ENCODE measurements at places on chromosomes 16 and 17. TPM values are rescaled to one million over a fixed set of nuclear protein-coding genes. Genes with fewer than 3 reads are reported as not detected.

ACBD4 gene
- 43.4 TPM for total RNA-seq

FBXO39 gene
- not detected for total RNA-seq

DNA sequence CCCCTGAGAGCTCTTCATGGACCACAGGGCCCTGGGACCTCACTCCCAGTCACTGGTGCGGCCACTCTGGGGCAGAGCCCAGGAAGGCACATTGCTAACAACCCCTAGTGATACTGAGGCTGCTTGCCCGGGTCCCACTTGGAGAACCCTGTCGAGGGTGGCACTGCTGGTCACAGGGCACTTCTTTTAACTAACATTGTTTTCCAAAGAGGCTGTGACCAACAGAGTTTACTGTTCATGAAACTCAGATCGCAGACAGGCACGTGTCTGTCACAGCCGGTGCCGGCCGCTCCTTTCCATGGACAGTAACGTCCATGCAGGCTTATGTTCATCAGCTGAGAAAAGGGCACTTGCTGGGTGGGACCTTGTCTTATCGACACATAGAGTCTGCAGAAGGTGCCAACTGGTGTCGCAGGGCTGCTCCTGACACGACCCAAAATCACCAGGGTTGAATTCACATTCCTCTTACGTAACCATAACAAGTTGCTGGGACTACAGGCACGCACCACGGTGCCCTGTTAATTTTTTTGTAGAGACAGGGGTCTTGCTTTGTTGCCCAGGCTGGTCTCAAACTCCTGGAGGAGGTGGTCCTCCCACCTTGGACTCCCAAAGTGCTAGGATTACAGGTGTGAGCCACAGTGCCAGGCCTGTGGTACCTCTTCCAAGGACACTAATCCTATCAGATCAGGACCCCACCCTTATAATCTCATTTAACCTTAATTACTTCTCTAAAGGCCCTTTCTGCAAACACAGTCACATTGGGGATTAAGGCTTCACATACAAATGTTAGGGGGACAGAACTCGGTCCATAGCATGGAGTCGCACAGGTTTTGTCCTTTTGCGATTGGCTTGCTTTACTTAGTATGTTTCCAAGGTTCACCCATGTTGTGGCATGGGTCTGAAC lies 1.2 kb upstream of the ZC3H18 start:
- H3K4me1 ChIP-seq: peaks cover 22% of the 10 kb centered on the region
- H3K27me3 ChIP-seq: no peaks in the 10 kb centered on the region
- H3K4me3 ChIP-seq: peak overlapping the region; percentile 33
- peak overlapping the region; percentile 90 for H3K27ac ChIP-seq
- H3K36me3 ChIP-seq: no peaks in the 10 kb centered on the region

DNA sequence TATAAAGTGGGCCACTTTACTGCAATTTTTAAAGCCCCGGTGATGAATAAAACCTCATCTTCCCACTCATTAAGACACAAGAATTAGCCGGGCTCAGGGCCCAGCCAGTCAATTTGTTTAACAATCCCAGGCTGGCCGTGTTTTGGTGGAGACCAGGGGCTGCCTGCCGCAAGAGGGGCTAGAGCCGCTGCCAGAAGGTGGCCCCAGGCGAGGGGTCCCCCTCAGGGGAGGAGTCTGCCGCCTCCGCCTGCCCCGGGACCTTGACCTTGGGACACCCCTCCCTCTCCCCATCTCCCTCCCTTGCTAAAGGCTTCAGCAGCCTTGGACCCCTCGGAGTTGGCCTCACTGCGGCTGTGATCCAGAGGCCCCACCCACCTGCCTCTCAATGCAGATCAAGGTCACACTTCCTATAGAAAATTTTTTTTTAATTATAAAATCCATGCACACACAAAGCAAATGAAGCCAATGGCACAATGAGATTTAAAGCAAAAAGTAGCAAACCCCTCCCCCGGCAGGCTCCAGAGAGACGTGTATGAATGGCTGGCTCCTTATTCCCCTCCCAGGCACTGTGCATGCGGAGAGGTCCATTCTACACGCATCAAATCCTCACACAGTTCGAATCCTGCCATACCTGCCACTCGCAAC lies 23.0 kb upstream of the SLC38A10 start:
- H3K27ac ChIP-seq: no peak overlapping the region
- H3K4me1 ChIP-seq: no peaks in the 10 kb centered on the region
- no peak overlapping the region for H3K4me3 ChIP-seq
- H3K27me3 ChIP-seq: no peaks in the 10 kb centered on the region
- DNase-seq: no peak

GRCh38 chr17:29357821-29358232 lies 32.3 kb upstream of the TAOK1 start:
- H3K36me3 ChIP-seq: no peaks in the 10 kb centered on the region
- no peak for DNase-seq
- H3K4me3 ChIP-seq: no peak overlapping the region
- H3K27me3 ChIP-seq: no peaks in the 10 kb centered on the region

DNA sequence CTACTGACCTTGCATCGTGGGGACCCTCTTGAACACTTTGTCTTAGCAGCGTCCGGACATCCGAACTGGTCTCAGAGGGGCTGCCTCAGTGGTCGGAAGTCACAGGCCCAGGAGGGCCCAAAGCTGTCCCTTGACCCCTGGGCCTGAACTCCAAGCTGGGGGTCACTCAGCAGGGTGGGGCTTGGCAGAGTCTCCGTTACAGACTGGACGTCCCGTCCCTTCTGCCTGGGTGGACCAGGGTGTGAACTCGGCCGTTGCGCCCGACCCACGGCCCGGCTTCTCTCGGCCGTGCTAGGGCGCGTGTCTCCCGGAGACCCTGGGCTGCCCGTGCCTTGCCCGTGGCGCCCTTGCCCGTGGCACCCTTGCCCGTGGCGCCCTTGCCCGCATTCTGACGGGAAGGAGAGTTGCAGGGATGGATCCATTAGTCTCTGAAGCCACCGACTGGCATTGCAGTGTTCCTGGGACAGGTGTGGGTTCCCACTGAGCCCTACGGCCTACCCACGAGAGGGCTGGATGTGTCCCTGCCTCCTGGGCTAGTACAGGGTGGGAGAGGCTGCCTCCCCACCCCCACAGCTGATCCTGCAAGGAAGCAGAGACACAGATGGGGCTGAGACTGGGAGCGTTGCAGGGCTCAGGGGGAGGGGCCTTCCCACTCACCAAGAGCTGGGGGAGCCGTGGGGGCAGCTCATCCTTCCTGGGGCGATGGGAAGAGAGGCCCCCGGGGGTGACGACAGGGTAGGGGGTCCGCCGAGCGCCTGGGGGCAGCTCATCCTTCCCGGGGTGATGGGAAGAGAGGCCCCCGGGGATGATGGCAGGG lies 4.9 kb downstream of the CACNA1H start:
- DNase-seq: no peak
- H3K4me1 ChIP-seq: peaks cover 59% of the 10 kb centered on the region
- H3K4me3 ChIP-seq: no peak overlapping the region

DNA sequence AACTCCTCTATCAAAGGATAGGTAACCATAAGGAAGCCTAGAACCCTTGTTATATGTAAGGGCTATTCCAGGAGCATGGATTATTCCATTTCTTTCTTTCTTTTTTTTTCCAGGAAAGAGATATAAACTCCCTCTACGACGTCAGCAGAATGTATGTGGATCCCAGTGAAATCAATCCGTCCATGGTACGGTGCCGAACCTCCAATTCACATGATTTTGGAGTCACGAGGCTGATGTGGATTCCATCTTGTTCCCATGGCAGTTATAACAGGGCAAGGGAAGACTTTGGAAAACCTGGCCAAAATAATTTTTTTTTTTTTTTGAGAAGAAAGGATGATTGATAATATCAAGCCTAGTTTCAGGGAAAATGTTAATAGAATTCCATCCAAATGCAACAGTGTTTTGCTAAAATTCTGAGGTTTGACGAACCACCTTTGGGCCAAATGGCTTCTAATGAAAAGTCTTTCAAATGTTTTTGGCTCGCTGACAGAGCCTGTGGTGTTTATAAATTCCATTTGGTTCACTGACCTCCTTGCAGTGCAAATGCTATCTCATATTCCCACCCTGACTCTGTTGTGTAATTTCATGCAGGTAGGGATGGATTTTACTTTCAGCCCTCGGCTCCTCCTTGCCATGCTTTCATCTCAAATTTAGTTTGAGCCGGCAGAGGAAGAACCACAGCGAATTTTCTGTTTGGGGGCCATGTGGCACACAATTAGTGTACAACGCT lies 90.0 kb downstream of the SDR42E1 start:
- no peaks in the 10 kb centered on the region for H3K27me3 ChIP-seq
- H3K4me3 ChIP-seq: no peak overlapping the region
- DNase-seq: no peak

- H3K27me3 ChIP-seq: peaks cover 13% of the 10 kb centered on the region
- H3K4me1 ChIP-seq: no peaks in the 10 kb centered on the region
- no peak overlapping the region for H3K27ac ChIP-seq
- no peak for DNase-seq
- H3K36me3 ChIP-seq: no peaks in the 10 kb centered on the region
Measured at GRCh38 chr16:88196471-88197400, 186.0 kb upstream of the ZNF469 start.

GRCh38 chr17:68748381-68748780 lies 147.2 kb upstream of the FAM20A start:
- H3K27ac ChIP-seq: no peak overlapping the region
- no peaks in the 10 kb centered on the region for H3K4me1 ChIP-seq
- H3K4me3 ChIP-seq: no peak overlapping the region
- DNase-seq: no peak

- no peak for DNase-seq
- H3K27ac ChIP-seq: no peak overlapping the region
- H3K4me3 ChIP-seq: no peak overlapping the region
Measured at GRCh38 chr16:2186064-2186463, 10.3 kb downstream of the CASKIN1 start.

GRCh38 chr16:84475643-84476240 lies 28.7 kb downstream of the MEAK7 start:
- no peaks in the 10 kb centered on the region for H3K4me1 ChIP-seq
- H3K4me3 ChIP-seq: no peak overlapping the region
- no peak overlapping the region for H3K27ac ChIP-seq
- DNase-seq: no peak
- H3K36me3 ChIP-seq: no peaks in the 10 kb centered on the region

- no peaks in the 10 kb centered on the region for H3K36me3 ChIP-seq
- peak overlapping the region; percentile 93 for H3K27ac ChIP-seq
- H3K27me3 ChIP-seq: no peaks in the 10 kb centered on the region
- H3K4me3 ChIP-seq: no peak overlapping the region
Measured at GRCh38 chr17:8158267-8159031, 4.3 kb downstream of the VAMP2 start.

- H3K27ac ChIP-seq: no peak overlapping the region
- peaks cover 6% of the 10 kb centered on the region for H3K27me3 ChIP-seq
- H3K4me1 ChIP-seq: peaks cover 12% of the 10 kb centered on the region
- no peak overlapping the region for H3K4me3 ChIP-seq
Measured at GRCh38 chr17:44351464-44351863, 6.4 kb downstream of the GRN start.

- H3K27ac ChIP-seq: no peak overlapping the region
- DNase-seq: no peak
- H3K27me3 ChIP-seq: no peaks in the 10 kb centered on the region
- no peaks in the 10 kb centered on the region for H3K36me3 ChIP-seq
- no peak overlapping the region for H3K4me3 ChIP-seq
Measured at GRCh38 chr16:55012362-55012761, 81.7 kb downstream of the IRX5 start.

DNA sequence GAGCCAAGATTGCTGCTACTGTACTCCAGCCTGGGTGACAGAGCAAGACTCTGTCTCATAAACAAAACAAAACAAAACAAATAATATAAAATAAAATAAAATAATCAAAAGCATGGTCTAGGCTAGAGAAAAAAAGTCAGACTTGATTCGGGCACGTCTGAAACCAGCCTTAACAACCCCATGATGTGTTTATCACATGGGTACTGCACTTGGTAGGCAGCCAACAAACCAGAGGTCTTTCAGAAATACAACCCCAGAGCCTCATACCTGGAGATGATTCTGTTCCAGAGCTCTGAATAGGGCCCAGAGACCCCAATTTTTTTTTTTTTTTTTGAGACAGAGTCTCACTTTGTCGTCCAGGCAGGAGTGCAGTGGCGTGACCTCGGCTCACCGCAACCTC lies 9.6 kb upstream of the HAPSTR1 start:
- H3K4me3 ChIP-seq: no peak overlapping the region
- no peaks in the 10 kb centered on the region for H3K27me3 ChIP-seq
- no peaks in the 10 kb centered on the region for H3K4me1 ChIP-seq
- DNase-seq: no peak
- H3K36me3 ChIP-seq: no peaks in the 10 kb centered on the region
- no peak overlapping the region for H3K27ac ChIP-seq

DNA sequence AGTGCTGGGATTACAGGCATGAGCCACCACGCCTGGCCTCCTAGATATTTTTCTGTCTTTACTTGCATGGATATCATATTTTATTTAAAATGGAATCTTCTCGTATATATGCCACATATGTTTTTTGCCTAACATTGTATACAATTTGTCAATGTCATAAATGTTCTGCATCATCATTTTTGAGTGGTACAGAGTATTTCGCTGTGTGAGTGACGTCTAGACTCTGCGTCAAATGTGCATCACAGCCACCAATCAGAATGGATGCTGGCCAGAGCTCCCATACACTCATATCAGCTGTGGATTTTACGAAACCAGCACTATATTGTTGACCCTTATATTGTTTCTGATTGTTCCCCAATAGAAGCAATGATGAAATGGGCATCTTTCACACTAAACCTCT lies 57.2 kb downstream of the ERCC4 start:
- DNase-seq: no peak
- no peaks in the 10 kb centered on the region for H3K27me3 ChIP-seq
- H3K4me1 ChIP-seq: no peaks in the 10 kb centered on the region
- no peaks in the 10 kb centered on the region for H3K36me3 ChIP-seq
- no peak overlapping the region for H3K4me3 ChIP-seq

- no peak overlapping the region for H3K27ac ChIP-seq
- no peak for DNase-seq
- H3K27me3 ChIP-seq: no peaks in the 10 kb centered on the region
Measured at GRCh38 chr16:2078096-2078495, 30.3 kb downstream of the TSC2 start.

DNA sequence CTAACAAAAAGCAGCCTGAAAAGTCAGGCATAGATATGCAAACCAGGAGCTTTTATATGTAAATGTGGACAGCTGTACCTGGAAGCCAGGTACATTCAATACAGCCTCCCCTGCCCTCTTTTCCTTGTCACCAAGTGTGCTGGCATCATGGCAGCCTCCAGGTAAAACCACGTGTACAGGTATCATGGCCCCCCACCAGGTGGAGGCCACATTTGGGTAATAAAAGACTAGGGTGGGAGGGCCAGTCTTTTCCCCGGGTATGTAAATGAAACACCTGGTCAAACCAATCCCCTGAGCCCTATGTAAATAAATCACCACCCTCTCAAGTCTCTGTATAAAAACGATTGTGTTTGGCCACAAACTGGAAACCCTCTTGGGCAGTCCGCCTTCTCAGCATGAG lies 226.4 kb upstream of the GOT2 start:
- H3K4me3 ChIP-seq: no peak overlapping the region
- H3K27ac ChIP-seq: no peak overlapping the region
- DNase-seq: no peak
- H3K27me3 ChIP-seq: no peaks in the 10 kb centered on the region
- no peaks in the 10 kb centered on the region for H3K36me3 ChIP-seq

DNA sequence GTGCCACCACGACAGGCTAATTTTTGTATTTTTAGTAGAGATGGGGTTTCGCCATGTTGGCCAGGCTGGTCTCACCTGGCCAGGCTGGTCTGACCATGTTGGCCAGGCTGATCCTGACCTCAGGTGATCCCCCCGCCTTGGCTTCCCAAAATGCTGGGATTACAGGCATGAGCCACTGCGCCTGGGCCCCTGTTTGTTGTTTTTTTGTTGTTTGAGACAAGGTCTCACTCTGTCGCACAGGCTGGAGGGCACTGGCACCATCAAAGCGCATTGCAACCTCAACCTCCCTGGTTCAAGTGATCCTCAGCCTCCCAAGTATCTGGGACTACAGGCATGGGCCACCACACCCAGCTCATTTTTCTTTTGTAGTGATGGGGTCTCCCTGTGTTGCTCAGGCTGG lies 43.7 kb upstream of the TAOK1 start:
- no peaks in the 10 kb centered on the region for H3K36me3 ChIP-seq
- H3K27me3 ChIP-seq: peaks cover 8% of the 10 kb centered on the region
- no peaks in the 10 kb centered on the region for H3K4me1 ChIP-seq
- DNase-seq: no peak
- no peak overlapping the region for H3K27ac ChIP-seq

Measured in transverse colon (tissue), 4 donors.